Kidney (tissue), 22 donors: ENCODE measurements at places on chromosomes 12 and 14. TPM values are rescaled to one million over a fixed set of nuclear protein-coding genes. Genes with fewer than 3 reads are reported as not detected.

GRCh38 chr12:6768437-6768914, 2.3 kb downstream of the PTMS start:
- no peak for DNase-seq

DNA sequence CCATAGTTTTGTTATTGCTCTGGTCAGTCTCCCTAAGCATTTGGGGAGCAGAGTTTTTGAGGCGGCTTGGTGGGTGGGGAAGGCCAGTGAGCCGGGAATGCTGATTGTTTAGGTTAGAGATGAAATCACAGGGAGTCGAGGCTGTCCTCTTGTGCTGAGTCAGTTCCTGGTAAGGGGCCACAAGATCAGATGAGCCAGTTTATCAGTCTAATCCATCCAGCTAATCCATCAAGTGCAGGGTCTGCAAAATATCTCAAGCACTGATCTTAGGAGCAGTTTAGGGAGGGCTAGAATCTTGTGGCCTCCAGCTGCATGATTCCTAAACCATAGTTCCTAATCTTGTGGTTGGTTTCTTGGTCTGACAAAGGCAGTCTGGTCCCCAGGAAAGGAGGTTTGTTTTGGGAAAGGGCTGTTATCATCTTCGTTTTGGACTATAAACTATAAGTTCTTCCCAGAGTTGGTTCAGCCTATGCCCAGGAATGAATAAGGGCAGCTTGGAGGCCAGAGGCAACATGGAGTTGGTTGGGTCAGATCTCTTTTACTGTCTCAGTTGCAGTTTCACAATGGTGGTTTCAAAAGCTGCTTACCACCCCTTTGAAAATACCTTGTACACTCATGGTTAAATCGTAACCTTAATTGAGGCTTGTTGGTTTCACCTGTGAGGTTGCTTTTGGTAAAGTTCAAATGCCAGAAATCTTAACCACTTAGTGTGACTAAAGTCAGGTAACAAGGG, 33.6 kb upstream of the HIGD1C start:
- no peak for DNase-seq

GRCh38 chr12:128794661-128795529, 28.9 kb downstream of the SLC15A4 start:
- no peak for DNase-seq

Gene ALDH2
- total RNA-seq = 178 TPM

GRCh38 chr14:92160619-92161018, 38.9 kb downstream of the CPSF2 start:
- DNase-seq = no peak

DNA sequence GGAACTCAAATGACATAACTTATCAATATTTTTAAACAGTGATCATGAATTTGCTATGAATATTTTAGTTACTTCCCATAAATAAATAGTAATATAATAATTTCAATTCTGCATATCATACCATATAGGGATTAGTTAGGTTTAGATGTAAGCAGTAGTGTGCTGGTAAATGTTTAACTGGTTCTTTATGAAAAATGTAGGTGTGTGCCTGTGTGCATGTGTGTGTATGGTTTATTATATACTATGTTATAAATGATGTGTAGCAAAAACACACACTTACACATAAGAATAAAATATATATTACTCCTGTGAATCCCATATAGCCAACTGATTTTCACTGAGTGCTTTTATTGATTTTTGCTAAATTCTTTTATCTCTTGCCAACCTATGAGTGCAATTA, 14.0 kb upstream of the BHLHE41 start:
- DNase-seq = no peak

DNA sequence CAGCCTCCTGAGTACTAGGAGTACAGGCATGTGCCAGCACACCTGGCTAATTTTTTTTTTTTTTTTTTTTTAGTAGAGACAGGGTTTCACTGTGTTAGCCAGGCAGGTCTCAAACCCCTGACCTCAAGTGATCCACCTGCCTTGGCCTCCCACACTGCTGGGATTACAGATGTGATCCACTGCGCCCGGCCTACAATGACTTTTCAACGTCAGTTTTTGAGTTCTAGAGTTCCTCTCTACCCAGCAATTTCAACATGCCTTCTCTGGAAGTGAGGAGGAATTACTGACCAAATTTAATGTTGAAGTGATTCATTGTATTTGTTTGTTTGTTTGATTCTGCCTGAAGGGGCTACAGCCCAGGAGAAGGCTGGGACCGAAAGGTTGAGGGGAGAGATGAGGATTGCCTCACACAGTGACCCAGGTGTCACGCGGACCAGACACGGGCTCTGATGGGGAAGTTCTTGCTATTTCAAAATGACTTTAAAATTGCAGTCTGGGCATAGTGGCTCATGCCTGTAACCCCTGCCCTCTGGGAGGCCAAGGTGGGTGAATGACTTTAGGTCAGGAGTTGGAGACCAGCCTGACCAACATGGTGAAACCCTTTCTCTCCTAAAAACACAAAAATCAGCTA, 8.6 kb upstream of the DENR start:
- no peak for DNase-seq

GRCh38 chr14:37246427-37246829, 48.7 kb downstream of the MIPOL1 start:
- no peak for DNase-seq

Gene HRK
- 5.0 TPM for total RNA-seq
